ENCODE measurements at places on chromosomes 2 and 18.

GRCh38 chr2:184581391-184581790 lies 16.9 kb upstream of the ZNF804A start:
- no peak for DNase-seq

GRCh38 chr2:22683914-22684313 lies 701.1 kb upstream of the KLHL29 start:
- DNase-seq: no peak

DNA sequence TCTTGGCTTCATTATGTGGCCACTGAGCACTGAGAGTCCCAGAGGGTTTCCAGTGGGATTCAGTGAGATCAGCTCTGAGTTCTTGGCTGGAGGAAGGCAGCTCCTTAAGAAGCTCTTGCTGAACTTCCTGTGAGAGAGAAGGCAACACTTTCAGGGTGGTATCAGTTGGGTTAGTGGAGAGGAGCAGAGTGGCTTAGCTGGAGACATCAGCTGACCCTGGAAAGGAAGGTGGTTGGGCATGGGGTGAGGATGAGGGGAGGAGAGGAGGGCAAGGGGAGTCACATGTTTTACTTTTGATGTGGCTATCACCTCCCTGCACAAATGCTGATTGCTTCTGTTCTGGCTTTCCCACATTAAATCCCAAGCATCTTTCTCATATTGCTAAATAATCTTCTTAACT lies 95.1 kb downstream of the ACOXL start:
- no peak for DNase-seq

DNA sequence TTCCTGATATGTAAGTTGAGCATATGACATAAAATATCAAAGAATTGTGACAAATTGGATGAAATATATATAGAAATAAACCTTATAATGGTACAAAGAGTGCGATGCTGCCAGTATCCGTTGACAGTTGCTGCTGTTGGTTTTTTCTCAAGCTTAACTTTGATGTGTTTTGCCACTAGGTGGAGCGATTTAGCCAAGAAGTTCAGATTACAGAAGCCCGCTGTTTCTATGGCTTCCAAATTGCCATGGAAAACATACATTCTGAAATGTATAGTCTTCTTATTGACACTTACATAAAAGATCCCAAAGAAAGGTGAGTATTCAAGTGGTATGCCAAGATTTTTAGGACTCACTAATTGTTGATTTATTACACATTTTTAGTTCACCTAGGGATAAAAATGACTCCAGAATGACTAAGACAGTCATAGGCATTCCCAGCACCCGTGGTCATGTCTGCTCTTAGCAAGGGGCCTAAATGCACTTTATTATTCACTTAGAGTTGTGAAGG lies 2.1 kb downstream of the RRM2 start:
- DNase-seq: peak; percentile 62

- DNase-seq: no peak
Measured at GRCh38 chr2:217717646-217718045, 285.1 kb downstream of the TNS1 start.

DNA sequence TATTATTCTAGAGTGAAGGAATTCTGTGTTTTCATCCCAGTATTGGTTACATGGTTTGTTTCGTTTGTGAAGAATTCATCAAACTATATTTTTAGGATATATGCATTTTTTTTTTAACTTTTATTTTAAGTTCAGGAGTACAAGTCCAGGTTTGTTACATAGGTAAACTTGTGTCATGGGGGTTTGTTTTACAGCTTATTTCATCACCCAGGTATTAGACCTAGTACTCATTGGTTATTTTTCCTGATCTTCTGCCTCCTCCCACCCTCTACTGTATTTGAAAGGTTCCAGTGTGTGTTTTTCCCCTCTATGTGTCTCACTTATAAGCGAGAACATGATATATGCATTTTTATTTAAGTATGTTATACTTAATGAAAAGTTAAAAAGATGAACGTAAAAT lies 47.6 kb downstream of the SCN9A start:
- no peak for DNase-seq

DNA sequence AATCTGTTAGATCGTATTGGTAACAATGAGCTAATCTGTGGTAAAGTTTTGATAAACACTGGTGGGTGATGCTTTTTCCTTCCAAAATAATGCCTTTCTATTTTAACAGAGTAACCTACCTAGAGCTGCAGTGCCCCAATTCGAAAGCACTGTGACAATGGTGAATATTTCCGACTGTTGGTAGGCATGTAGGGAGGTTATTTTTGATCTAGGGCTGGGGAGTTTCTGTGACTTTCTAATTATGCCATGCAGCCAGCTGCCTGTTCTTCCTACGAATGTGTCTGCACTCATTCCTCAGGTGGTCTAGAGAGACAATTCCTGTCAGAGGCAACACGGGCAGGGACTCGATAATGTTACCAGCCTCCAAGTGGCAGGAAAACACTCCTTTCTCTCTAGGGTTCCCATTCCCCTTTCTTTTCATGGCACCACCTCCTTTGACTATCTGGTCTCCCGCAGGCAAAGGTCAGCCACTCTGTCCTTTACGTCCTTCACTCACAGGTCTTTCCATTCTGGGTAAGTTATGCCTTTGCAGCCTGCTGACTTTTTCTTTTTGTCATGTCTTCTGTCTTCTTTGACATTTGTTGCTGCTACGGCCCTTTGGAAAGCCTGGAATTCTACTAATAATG lies 167.2 kb upstream of the MGAT5 start:
- no peak for DNase-seq

DNA sequence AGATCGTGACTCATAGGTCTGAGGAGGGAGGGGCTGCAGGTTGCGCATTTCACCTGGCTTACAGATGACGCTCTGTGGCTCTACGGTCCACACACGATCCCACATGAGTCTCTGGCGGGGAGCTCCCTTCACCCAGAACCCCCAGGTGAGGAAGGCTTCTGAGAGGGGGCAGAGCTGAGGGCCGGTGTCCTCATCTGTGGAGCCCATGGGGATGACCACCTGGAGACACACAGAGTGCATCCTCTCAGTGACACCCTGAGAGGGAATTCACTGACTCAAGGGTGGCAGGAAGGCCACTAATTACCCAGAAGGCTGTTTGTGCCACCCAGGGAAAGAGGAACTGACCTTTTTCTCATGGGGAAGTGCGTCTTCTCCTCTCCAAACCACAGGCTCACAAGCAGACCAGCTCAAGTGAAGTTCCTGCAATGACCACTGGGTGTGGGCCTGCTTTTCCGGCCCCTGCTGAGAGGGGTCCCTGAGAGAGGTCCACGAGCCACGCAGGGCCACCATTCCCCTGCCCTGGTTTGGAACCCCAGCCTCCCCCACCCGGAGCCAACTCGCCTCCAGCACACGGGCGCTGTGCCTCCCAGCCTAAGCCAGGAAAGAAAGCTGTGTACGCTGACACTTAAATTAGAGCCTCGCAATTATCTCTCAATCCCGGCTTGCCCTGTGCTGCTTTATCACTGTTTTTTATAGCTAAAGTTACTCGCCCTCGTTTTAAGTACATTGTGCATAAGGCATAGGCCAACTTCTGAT lies 114.1 kb downstream of the BCL11A start:
- no peak for DNase-seq

DNA sequence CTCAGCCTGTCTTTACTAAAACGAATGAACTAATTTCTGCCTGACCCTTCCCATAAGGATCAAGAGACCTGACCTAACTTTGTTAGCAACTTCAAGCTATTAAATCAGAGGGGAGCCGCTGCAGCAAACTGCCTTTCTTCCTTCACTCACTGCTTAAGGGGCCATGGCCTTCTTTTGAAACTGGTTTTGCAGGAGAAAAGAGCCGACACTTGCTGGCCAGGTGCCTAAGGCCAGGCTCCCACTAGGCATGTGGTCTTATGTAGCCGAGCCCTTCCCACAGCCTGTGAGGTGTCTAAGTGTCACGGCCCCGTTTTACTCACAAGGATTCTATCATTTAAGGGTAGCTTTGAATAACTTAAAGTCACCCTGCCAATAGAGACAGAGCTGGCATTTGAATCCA lies 130.8 kb downstream of the ZNF236 start:
- DNase-seq: no peak

- DNase-seq: no peak
Measured at GRCh38 chr2:238408615-238409340, 17.9 kb upstream of the ASB1 start.

DNA sequence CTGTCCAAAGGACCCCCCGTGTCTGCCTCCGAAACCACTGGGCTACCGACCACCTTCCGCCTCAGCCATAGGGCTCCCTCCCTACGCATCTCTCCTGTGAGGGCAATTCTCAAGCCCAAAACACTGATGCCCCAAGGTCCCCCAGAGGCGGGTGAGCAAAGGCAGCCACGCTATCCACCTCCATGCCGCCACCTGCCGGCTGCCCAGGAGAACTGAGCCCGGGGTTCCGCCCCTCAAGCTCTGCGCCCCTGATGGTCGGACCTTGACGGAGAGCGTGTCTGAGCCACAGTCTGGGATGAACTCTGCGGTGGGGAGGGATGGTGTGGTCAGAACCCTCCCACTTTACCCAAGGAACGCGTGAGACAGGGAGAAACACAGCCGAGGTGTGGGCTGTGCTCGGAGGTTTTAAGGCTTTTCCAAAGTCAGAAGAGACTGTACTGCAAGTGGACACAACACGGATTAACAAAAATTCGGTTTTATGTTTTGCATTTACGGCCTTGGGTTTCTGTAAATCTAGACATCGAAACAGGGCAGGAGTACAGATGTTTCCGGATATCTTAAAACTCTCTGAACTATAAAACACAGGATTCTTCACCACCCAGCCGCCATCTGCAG lies 114.1 kb downstream of the ZNF516 start:
- no peak for DNase-seq

GRCh38 chr2:64212801-64213321 lies 68.6 kb upstream of the PELI1 start:
- no peak for DNase-seq

DNA sequence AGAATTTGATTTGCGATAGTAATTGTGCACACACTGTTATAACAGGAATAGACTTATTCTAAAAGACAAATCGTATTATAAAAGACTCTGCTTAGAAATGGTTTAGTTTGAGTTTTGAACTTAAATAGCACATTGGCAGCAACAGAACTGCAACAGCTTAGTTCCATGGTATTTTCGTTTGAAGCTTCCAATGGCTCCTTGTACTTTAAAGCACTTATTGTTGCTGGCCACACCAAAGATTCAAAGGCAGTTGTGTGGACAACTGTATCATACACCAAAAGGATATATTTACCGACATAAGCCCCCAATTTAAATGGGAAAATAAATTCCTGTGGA lies 627 bp downstream of the WIPF1 start:
- DNase-seq: no peak

DNA sequence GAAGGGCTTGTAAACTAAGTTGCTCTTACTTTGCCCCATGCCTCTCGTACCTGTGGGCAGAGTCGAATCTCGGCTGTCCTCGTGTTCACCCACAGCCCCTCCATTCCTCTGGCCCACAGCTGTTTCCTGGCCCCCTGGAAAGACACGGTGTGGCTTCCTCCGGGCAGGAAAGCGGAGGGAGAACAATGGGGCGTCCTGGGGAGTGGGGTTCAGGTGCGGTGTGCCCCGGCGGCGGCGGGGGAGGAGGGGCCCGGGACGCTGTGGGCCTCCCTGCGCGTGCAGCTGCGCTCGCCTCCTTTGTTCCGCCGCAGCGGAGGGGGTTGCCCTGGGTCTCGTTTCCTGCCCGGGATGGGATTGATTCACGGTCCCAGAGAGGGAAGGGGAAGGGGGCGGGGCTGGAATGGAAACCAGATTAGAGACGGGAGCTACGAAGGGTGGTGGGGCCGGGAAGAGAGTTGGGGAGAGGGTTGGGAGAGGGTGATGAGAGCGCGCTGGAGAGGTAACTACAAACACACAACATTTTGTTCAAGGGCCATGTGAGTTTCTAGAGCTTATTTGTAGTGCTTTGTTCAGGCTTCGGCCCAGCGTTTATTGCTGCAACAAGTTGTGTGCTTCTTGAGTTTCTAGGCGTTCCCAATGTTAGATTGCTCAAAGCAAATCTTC lies 796 bp downstream of the MYO1B start:
- DNase-seq: no peak

GRCh38 chr2:120927265-120927628 lies 191.6 kb downstream of the GLI2 start:
- DNase-seq: no peak

GRCh38 chr18:57801761-57802212 lies 1.3 kb downstream of the ATP8B1 start:
- peak; percentile 23 for DNase-seq

DNA sequence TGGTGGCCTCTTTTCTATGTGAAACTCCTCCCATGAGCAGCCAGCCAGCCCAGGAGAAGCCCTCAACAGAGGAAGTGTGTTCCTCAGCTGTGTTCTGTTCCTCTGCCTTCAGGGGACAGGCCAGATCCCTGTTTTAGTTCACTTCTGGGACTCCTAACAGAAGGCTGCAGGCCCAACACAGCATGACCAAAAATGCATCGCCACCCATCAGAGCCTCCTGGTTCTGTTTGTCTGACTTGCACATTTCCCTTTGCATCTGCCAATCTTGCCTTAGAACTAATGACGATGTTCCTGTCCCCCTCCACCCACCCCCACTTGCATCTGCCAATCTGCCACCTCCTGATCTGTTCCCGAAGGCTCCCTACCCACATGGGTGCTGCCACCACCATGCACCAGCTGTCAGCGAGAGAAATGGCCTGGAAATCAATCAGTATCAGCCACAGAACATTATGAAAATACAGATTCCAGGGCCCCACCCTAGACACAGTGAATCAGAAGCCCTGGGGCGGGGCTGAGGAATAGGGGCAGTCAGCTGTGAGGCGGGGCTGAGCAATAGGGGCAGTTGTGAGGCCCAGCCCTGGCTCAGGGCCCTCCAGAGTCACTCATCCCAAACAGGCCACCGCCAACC lies 51.0 kb downstream of the FAM168B start:
- DNase-seq: no peak

DNA sequence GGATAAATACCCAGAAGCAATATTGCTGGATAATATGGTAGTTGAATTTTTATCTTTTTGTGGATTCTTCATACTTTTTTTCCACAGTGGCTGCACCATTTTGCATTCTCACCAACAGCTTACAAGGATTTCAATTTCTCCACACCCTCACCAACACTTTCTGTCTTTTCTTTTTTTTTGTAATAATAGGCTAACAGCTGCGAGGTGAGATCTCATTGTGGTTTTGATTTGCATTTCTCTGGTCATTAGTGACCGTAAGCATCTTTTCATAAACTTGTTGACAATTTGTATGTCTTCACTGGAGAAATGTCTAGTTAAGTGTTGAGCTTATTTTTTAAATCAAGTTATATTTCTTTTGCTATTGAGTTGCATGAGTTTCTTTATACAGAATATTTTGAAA lies 17.6 kb upstream of the SLC9A2 start:
- DNase-seq: no peak

DNA sequence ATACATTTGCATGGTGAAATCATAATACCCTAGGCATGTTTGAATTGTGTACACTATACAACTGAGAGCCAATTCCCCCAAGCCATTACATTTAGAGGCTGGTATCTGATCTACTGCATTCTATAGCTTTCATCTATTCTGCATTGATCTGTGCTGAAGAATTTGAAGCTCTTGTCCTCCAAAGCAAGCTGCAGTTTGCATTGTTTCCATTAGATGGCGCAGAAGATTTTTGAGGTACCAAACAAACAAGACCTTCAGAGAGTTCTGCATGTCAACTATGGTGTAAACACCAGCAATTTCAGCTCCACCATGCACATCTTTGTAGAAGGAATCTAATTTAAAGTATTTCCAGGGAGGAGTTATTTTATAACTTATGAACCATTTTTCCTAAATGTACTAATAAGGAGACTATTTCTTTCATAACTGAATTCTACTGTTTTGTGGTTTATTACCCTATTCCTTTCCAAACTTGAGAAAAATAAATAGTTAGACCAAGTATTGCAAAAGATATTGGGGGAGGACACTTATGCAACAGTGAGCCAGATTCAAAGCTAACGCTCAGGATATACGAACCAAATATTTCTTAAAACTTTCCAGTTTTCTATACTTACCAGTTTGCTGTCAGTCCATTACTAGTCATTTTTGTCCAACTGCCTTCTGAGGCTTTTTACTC lies 761.8 kb upstream of the ACVR2A start:
- peak; percentile 52 for DNase-seq
